Osteocyte (in vitro differentiated cells): ENCODE measurements at places on chromosomes 4 and X. TPM values are rescaled to one million over a fixed set of nuclear protein-coding genes. Genes with fewer than 3 reads are reported as not detected.
A peak's percentile ranks its signal among the peaks of the same experiment; 100 is the strongest.

TENM3 gene
- total RNA-seq, result 78.3 and 85.2 TPM in 2 replicates

VCX3A gene
- total RNA-seq, result 0.63 and 0.67 TPM in 2 replicates

DNAAF6 gene
- not detected in 2 replicates for total RNA-seq

TAF7L gene
- total RNA-seq, result 0.24 TPM in 1 of 2 replicates, not detected in the other

N4BP2 gene
- total RNA-seq, result 14.9 and 16.4 TPM in 2 replicates

BEND4 gene
- total RNA-seq, result not detected in 2 replicates

TACC3 gene
- 22.3 and 23.6 TPM in 2 replicates for total RNA-seq

MSX1 gene
- total RNA-seq, result 2.2 and 3.5 TPM in 2 replicates

DNA sequence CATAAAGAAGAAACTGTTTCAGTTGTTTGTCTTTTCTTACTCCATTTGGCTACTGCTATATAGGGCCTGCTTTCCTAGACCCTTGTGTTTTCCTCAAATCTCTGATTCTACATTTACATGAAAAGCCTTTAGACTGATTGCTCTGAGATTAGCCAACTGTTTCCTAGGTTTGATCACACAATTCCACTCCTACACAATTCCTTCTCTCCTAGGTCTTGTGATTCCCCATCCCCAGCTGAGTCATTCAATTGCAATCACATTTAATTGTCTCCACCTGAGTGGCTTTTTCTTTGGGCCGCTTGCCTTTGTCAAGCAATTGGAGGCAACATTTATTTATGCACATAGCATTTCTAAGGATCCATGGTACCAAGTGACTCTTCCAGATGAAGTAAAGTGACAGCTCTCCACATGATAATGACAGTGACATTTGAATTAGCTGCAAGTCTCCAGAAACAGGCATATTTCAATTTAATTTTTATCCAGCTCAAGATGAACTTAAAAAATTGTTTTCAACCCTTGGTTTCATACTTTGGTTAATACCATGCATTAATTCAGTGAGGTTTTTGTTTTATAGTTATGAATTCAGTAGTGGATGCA is 35.8 kb downstream of the ATXN3L start:
- DNase-seq, result no peak
- peak overlapping the region; percentile 21 for H3K27ac ChIP-seq
- no peak overlapping the region for H3K4me3 ChIP-seq
- H3K36me3 ChIP-seq, result no peaks in the 10 kb centered on the region

GRCh38 chr4:152045807-152046571 is 285.2 kb upstream of the GATB start:
- H3K27ac ChIP-seq, result no peak overlapping the region
- peaks cover 51% of the 10 kb centered on the region for H3K27me3 ChIP-seq
- no peaks in the 10 kb centered on the region for H3K36me3 ChIP-seq
- DNase-seq, result no peak

DNA sequence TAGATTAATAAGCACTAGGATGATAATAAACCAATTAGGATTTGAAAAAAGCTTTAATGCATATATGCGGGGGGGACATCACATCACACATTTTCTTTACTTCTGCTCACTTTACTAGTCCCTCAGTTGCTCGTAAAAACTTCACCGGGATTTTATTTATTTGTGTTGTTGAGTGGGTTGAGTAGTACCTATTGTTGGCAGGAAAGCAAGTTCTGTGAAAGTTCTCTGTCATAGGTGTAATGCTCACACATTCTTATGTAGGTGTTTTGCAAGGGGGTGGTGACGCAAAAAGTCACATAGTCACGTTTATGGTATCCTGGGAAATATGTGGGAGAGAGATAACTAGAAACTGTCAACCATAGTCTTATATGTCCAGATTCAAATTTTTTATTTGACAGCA is 65.3 kb downstream of the PDLIM5 start:
- H3K27me3 ChIP-seq, result no peaks in the 10 kb centered on the region
- H3K4me1 ChIP-seq, result peaks cover 82% of the 10 kb centered on the region
- DNase-seq, result no peak
- H3K27ac ChIP-seq, result peak overlapping the region; percentile 81
- H3K4me3 ChIP-seq, result no peak overlapping the region
- H3K36me3 ChIP-seq, result peaks cover 30% of the 10 kb centered on the region

DNA sequence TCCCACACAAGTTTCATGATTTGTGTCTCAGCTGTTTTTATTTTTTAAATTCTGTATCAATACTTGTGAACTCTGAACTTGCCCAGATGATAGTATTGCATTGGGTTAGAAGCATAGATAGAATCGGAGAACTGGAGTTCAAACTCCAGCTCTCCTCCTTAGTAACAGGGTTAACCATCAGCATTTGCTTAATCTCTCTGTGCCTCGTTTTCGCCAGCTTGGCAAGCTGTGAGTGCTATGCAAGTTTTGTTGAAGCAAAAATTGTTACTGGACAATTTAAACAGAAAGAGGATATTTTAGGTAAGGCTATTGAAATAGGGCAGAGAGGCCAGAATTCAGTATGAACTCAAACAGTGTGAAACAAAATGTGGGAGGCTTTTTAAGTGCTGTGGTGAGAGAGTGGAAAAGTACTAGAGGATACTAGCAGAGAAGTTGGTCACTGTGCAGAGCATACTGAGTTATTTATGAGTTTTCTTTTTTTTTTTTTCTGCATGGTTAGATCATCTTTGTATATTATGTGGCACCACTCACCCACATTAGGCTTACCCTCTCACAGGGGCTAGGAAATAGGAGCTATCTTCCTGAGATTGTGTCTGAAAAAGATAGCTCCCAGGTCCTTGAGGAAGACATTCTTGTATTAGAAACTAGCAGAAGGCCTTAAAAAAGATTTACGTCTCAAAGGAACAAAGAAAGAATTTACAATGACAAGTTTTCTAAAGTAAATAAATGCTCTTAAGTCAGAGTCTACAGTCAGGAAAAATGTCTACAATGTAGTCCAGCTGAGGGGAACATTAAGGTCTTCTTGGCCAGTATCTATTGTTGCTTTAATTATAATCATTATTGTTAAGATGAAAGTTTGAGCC is 1126.6 kb downstream of the FAT4 start:
- no peaks in the 10 kb centered on the region for H3K27me3 ChIP-seq
- DNase-seq, result no peak
- H3K4me3 ChIP-seq, result no peak overlapping the region
- H3K4me1 ChIP-seq, result peaks cover 13% of the 10 kb centered on the region

GRCh38 chrX:39948582-39948981 is 149.2 kb downstream of the BCOR start:
- peaks cover 24% of the 10 kb centered on the region for H3K4me1 ChIP-seq
- H3K36me3 ChIP-seq, result no peaks in the 10 kb centered on the region

DNA sequence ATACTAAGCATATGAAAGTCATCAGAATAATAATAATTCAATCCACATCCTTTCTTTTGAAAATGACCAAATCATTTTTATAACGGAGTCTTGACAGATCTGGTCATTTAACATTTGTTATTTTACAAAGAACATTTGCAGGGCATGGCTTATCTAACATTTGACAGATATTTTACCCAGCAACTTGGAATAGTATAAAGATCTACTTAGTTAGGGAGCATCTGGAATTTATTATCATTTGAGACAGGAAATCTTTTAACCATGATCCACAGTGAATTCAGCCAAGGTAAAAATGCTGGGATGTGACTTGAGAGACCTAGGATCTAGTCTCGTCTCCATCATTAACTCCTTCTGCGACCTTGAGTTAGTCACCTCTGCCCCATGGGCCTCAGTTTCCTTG is 22.4 kb downstream of the STARD8 start:
- no peaks in the 10 kb centered on the region for H3K27me3 ChIP-seq
- H3K4me1 ChIP-seq, result peaks cover 41% of the 10 kb centered on the region
- no peak overlapping the region for H3K4me3 ChIP-seq
- DNase-seq, result no peak

GRCh38 chr4:144644368-144645101 is 1.4 kb upstream of the HHIP start:
- peaks cover 16% of the 10 kb centered on the region for H3K4me1 ChIP-seq
- no peaks in the 10 kb centered on the region for H3K36me3 ChIP-seq
- no peak for DNase-seq
- H3K27ac ChIP-seq, result no peak overlapping the region
- H3K27me3 ChIP-seq, result peaks cover 5% of the 10 kb centered on the region

- H3K36me3 ChIP-seq, result no peaks in the 10 kb centered on the region
- H3K27me3 ChIP-seq, result no peaks in the 10 kb centered on the region
- H3K27ac ChIP-seq, result no peak overlapping the region
- no peak overlapping the region for H3K4me3 ChIP-seq
- DNase-seq, result no peak
These were observed 10.1 kb upstream of the SASH3 start for GRCh38 chrX:129769467-129770154.

- DNase-seq, result no peak
- H3K4me3 ChIP-seq, result no peak overlapping the region
- no peaks in the 10 kb centered on the region for H3K36me3 ChIP-seq
- no peaks in the 10 kb centered on the region for H3K4me1 ChIP-seq
- no peaks in the 10 kb centered on the region for H3K27me3 ChIP-seq
These were observed 139.2 kb upstream of the RBPJ start for GRCh38 chr4:26181616-26182015.

- H3K27me3 ChIP-seq, result peaks cover 34% of the 10 kb centered on the region
- no peak for DNase-seq
- H3K27ac ChIP-seq, result no peak overlapping the region
- no peak overlapping the region for H3K4me3 ChIP-seq
- no peaks in the 10 kb centered on the region for H3K36me3 ChIP-seq
These were observed 113.5 kb upstream of the TMEM164 start for GRCh38 chrX:109889289-109890006.

DNA sequence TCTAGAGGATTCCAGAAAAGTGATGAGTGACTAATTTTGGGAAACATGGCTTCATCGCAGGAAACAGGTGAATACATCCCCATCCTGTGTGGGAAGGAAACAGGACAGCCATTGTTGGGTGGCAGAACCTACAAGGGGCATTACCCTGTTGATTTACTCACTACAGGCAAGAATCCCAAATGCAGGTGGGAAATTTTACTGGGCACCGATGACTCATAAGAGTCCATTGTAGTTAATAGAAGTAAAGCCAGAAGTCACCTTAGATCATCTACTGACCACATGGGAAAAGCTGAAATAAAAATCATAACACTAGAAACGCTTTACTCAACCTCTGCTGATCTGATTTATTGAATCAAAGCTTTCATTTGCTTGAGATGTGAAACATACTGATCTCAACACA is 136.4 kb downstream of the TRIML1 start:
- no peaks in the 10 kb centered on the region for H3K36me3 ChIP-seq
- no peak overlapping the region for H3K4me3 ChIP-seq
- no peaks in the 10 kb centered on the region for H3K4me1 ChIP-seq
- DNase-seq, result no peak
- H3K27ac ChIP-seq, result no peak overlapping the region

- no peak for DNase-seq
- H3K4me3 ChIP-seq, result no peak overlapping the region
- no peaks in the 10 kb centered on the region for H3K4me1 ChIP-seq
- H3K27me3 ChIP-seq, result no peaks in the 10 kb centered on the region
- H3K27ac ChIP-seq, result no peak overlapping the region
These were observed 923.8 kb downstream of the RAPGEF2 start for GRCh38 chr4:160026721-160027120.
